ENCODE measurements at places on chromosomes 13 and 19.

GRCh38 chr13:49561062-49561410, 24.3 kb downstream of the RCBTB1 start:
- no peak for DNase-seq

DNA sequence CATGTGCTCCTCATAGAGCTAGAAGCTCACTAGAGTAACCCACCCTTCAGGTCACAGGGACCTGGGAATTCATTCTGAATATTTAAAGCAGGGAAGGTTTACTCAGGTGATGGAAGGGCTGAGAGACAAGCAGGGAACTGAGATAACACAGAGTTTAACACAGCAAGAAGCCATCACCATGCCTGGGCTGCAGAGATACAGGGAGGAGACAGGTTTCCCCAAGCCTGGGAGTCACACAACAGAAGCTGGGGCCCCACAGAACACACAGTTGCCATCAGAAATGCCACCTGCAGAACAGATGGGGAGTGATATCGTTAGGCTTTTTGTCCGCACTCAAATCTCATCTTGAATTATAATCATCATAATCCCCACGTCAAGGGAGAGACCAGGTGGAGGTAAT, 7.9 kb upstream of the CYSLTR2 start:
- DNase-seq: no peak

DNA sequence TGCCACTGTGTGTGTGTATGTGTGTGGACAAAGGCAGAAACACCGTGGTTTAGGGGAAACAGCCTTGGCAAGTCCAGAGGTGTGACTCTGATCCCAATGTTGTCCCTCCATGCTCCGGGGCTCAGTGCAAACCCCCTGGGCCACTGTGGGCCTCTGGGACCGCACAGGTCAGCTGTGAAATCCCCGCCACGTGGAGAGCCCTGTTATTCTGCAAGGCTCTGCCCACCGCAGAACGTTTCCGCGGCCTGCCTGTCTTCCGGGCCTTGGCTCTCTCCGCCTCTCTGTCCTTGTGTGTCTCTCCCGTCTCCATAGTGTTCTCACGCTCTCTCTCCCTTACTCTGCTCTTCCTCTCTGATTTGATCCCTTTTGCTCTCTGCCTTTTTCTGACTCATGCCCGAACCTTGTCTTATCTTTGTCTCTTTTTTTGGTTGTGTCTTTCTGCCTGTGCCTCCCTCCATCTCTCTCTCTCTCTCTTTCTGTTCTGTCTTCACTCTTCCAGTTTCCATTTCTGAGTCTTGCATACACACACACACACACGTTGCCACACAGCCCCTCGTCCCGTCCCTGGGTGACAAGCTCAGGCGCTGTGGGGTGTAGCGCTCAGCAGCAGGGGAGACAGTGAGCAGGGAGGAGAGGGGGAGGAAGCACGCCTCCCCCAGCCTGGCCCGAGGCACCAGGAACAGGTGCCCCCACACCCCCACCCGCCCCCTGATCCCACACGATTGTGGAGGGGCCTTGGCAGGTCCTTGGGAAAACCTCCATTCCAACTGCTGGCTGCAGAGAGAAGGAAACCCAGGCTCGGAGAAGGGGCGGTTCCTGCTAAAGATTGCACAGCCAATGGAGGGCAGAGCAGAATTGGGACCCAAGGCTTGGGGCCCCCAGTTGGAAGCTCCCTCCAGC, 3.0 kb downstream of the TTYH1 start:
- DNase-seq: no peak

GRCh38 chr19:10193790-10194499, 808 bp downstream of the DNMT1 start:
- DNase-seq: peak; percentile 12

DNA sequence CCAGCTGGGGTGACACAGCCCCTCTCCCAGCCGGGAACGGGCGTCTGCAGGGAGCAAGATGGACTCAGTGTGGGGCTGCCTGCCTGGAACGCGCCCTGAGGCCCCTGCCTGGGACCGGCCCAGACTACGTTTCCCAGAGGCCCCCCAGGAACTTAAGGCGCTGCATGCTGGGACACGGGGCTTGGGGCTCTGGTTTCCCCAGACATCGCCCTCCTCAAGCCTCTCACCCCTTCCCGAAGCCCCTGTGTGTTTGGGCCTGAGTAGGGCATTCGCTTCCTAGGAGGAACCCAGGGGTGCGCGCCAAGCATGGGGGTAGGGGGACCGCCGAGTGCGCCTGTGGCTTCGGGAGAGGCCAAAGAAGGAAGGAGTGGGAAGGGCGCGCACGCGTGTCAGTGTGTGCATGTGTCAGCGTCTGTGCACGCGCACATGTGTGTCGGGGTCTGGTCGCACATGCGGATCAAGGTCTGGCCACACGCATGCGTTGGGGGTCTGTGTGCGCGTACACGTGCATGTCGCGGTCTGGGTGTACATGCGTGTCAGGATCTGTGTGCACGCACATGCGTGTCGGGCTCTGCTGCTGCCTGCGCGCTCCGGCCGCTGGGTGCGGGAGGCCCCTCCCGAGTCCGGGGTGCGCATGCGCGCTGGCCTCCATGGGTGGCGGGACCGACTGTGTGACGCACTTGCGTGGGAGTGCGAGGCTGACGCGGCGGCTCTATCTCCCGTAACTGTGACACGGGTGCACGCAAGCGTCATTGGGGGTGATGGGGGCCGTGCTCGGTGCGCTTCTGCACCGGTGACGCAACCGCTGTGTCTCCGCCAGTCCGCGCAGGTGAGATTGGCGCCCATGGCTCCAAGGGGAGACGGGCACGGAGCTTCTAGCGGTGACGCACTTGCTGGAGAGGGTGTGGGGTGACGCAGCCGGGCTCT, 16.2 kb downstream of the ZNF331 start:
- DNase-seq: peak; percentile 89

DNA sequence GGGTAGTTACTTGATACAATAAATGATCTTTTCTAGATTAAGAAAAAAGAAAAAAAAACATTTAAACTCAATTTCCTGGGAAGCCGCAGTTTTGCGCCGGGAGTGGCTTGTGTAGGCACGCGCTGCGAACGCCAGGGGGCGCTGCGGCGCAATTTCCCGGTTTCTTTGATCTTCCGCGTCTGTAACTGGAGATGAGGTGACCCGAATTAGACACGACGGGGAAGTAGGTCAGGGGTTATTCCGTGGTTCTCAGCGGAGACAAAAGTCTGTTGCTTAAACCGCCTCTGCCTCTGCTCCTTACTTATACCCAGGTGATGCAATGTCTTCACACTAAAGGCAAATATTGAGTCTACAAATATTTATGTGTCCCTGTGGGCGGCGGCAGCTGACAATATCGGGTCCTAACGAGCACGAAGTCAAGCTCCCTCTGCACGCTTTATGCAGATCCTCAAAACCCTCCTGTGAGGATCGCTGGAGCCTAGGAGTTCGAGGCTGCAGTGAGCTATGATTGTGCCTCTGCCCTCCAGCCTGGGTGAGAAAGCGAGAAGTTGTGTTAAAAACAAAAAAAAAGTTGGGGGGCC, 15.2 kb downstream of the STXBP2 start:
- peak; percentile 91 for DNase-seq

- no peak for DNase-seq
Observed at GRCh38 chr13:33139184-33139583, 123.0 kb downstream of the KL start.

GRCh38 chr19:45440873-45441654, 17.3 kb upstream of the ERCC1 start:
- DNase-seq: no peak

GRCh38 chr13:48569104-48569666, 36.3 kb upstream of the RCBTB2 start:
- DNase-seq: no peak

GRCh38 chr13:111562716-111563115, 242.3 kb downstream of the TEX29 start:
- DNase-seq: no peak

- DNase-seq: no peak
Observed at GRCh38 chr13:103466761-103467160, 400.5 kb upstream of the SLC10A2 start.

DNA sequence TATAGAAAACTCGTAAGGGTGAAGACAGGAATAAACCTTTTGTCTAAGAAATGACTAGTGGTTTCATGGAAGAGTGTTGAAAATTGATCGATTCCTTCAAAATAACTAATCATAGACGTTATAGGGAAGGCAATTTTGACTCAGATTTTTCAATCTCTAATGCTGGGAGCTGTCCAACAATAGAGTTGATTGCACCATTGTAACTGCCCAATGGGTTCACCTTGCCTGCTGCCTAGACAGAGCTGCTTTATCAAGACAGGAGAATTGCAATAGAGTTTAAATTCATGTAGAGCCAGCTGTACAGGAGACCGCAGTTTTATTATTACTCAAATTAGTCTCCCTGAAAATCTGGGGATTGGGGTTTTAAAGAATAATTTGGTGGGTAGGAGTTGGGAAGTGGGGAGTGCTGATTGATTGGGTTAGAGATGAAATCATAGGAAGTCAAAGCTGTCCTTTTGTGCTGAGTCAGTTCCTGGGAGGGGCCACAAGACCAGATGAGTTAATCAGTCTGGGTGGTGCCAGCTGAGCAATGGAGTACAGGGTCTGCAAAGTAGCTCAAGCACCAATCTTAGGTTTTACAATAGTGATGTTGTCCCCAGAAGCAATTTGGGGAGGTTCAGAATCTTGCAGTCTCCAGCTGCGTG, 16.8 kb upstream of the ADGRE2 start:
- no peak for DNase-seq

- no peak for DNase-seq
Observed at GRCh38 chr19:18089726-18090125, 3.0 kb upstream of the IL12RB1 start.

GRCh38 chr13:111899714-111900389, 167.1 kb upstream of the SOX1 start:
- no peak for DNase-seq

- DNase-seq: no peak
Observed at GRCh38 chr13:111640476-111640875, 320.0 kb downstream of the TEX29 start.
